ENCODE measurements at places on chromosomes 11 and 22.

GRCh38 chr11:34184505-34185015 lies 79.1 kb downstream of the NAT10 start:
- no peak for DNase-seq

DNA sequence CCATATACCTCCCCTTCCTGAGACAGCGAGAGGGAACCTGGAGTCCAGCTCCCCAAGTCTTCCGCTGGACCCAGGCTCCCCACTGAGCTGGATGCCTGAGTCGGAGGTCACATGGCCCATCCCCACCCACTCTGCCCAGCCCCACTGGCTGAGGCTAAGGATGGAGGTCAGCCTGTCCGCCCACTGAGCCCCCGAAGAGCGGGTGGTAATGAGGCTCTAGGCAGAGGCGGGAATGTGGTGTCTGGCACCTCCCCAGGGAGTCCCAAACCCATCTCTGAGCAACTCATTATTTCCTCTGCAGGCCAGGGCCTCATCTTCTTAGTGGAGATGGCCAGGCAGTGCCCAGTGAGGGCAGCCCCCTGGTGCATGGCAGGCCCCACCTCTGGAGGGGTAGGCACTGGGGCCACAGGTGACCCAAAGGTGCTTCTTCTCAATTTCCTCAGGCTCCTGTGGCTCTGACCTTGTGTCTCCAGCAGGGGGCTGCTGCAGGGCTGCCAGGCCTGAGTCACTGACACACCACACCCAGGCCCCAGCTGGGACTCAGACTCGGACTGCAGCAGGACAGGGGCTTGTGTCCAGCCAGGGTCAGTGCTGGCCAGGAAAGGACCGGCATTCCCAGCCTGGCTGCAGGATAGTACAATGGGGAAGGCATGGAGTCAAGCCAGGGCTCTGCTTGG lies 10.2 kb upstream of the PDE2A start:
- DNase-seq: peak; percentile 65

DNA sequence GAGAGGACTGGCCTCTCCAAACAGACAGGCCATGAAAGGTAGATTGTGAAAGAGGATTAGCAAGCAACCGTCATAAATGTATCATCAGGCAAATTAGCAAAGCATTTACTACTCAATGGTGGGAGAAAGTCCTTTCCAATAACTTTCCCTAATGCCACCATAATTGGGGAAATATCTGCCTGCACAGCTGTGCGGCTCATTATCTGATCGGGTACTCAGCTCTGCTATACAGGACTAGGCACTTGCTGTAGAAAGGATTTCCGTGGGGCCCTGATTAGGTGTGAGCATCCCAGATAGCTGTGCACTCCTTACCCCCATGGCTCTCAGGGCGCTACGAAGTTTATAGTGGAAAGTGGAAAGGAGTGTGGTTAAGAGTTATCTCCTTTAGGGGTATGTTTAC lies 309.7 kb upstream of the PLET1 start:
- DNase-seq: no peak

DNA sequence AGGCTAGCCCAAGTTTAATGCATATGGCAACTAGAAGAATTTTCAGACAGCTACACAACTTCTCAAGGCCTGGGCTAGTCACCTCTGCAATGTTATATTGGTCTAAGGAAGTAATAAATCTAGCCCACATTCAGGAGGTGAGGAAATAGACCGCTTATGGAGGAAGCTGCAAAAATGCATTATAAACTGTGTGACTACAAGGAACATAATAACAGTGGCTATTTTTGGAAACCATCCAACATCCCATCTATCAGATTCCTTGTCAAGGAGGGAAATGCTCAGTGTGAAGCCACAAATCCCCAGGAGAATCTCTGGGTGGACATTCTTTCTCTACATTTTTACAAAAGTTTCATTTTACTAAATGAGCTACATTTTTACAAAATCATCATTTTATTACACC lies 76.1 kb downstream of the BBOX1 start:
- DNase-seq: no peak

DNA sequence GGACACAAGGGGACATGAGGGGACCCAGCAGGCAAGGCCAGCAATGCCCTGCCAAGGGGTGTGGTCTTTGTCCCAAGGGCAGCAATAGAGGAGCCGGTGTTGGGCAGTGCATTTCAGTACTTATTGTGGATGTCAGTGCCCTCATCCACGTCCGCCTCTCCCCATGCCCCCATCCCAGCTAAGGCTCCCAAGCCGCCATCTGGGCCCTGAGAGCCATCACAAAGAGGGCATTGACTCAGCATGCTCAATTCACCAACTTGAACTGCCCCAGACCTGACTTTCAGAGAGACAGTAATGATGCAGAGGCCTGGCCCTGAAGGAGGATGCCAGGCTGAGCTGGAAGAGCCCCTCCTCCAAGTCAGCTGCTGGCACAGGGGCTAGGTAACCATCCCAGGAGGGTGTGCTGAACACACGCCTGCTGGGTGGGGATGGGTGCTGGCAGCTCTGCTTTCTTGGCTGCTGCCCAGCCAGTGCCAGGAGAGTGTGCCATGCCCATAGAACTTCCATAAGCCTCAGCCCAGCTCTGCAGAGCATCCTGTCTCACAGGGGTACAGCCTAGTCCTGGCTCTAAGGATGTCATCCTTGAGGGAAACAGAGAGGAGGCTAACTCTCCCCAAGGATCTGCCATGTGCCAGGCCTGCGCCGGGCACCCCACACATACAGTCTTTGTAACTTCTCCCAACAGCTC lies 46.5 kb downstream of the PDE2A start:
- no peak for DNase-seq

GRCh38 chr11:45859661-45860140 lies 12.4 kb downstream of the CRY2 start:
- DNase-seq: peak; percentile 95
